ENCODE measurements at places on chromosomes 5 and 9.

DNA sequence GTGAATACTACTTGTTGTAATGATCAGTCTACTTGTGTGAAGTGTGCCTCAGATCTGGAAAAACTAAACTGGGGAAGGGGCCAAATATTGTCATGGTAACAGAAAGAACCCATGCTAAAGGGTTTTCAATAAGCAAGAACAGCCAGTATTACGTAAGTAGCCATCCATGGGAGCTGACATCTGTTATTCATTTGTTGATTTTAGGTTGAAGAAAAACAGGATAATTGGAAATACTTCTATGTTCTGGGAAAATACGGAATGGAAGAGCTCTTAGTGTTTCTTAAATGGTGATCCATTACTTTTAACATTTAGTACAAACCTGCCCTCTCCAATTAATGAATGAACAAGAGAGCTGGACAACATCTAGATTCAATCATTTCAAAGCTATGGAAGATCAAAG lies 485.8 kb downstream of the NTRK2 start:
- no peak overlapping the region for H3K27ac ChIP-seq
- peaks cover 4% of the 10 kb centered on the region for H3K27me3 ChIP-seq
- no peak overlapping the region for H3K4me3 ChIP-seq
- H3K4me1 ChIP-seq, result no peaks in the 10 kb centered on the region
- no peak for DNase-seq
- H3K36me3 ChIP-seq, result no peaks in the 10 kb centered on the region

GRCh38 chr5:175802361-175802760 lies 69.0 kb upstream of the CPLX2 start:
- H3K36me3 ChIP-seq, result no peaks in the 10 kb centered on the region
- H3K4me3 ChIP-seq, result no peak overlapping the region
- no peak overlapping the region for H3K27ac ChIP-seq

DNA sequence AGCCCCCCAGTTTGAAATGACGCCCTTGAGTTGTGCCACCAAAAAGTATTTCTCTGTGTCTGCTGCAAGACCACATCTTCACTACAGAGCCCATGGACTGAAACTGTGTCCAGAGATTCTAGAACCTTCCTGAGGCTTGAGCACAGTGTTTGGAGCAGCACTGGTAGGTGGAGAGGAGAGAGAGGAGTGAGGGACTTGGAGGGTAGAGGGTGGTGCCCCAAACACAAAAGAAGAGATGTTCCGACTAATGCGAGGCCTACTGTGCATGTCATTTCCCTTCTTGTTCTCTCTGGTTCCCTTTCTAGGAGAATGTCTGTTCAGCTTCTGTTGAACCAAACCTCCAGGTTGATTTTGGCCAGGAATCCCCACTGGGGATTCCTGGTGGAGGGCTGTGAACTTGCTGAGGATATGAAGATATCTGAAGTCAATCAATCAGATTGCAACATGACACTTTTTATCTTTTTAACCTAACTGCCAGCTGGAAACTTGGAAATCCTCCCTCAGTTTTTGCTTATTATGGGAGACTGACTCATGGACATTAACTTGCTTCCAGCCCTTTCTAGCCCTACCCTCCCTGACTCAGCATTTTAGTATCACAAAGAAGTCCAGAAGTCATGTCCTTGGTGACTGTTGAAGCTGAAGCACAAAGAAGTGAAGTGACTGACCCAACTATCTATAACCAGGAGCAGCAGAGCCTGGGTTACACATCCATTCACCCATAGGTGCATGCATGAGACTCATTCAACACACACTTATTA lies 154.5 kb downstream of the NR3C1 start:
- H3K27ac ChIP-seq, result no peak overlapping the region
- no peaks in the 10 kb centered on the region for H3K27me3 ChIP-seq
- H3K4me3 ChIP-seq, result no peak overlapping the region
- no peak for DNase-seq
- H3K36me3 ChIP-seq, result no peaks in the 10 kb centered on the region
- no peaks in the 10 kb centered on the region for H3K4me1 ChIP-seq

DNA sequence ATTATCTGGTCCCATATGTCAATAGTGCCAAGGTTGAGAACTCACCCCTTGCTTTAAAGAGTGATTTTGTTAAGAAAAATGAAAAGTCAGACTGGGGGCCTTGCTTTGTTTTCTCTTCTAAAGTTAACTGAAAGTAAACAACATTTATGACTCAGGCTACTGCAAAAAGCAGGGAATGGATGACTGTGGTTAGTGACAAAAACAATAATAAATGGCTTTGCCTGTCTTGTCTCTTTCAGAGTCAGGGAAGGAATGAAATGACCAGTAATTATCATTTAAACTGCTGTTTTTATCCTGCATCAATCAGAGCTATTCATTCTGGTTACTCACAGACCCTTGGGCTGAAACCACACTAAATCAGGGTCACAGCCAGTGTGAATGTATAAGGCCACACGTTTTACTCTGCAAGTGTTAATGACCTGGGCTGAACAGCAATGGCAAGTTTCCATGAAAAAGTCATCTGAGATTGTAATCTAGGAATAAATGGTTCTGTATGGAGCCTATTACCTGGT lies 112.2 kb downstream of the ZNF608 start:
- H3K36me3 ChIP-seq, result no peaks in the 10 kb centered on the region
- DNase-seq, result no peak
- H3K4me1 ChIP-seq, result no peaks in the 10 kb centered on the region
- H3K27me3 ChIP-seq, result peaks cover 7% of the 10 kb centered on the region
- H3K27ac ChIP-seq, result no peak overlapping the region

GRCh38 chr5:75363111-75363510 lies 26.1 kb downstream of the HMGCR start:
- H3K4me3 ChIP-seq, result no peak overlapping the region
- no peak overlapping the region for H3K27ac ChIP-seq
- peaks cover 3% of the 10 kb centered on the region for H3K27me3 ChIP-seq
- H3K4me1 ChIP-seq, result no peaks in the 10 kb centered on the region

DNA sequence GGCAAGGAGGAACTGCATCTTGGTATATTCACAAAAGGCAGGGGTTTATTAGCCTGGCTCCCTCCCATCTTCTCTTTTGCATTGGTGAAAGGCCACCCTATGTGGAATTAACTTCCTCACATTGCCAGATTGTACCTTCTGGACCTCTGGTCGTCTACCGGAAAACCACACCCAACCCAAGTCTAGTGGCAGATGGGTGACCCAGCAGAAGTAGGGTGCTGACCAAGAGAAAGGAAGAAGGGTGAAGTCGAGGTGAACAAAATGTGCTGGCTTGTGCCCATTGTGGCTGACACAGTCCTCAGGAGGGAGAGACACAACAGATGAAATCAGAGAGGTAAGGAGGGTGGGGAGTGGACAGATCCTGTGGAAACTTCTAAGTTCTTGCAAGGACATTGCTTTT lies 39.8 kb upstream of the DAP start:
- DNase-seq, result no peak
- H3K36me3 ChIP-seq, result no peaks in the 10 kb centered on the region
- H3K27ac ChIP-seq, result no peak overlapping the region
- H3K4me3 ChIP-seq, result no peak overlapping the region
- peaks cover 1% of the 10 kb centered on the region for H3K27me3 ChIP-seq
- no peaks in the 10 kb centered on the region for H3K4me1 ChIP-seq

DNA sequence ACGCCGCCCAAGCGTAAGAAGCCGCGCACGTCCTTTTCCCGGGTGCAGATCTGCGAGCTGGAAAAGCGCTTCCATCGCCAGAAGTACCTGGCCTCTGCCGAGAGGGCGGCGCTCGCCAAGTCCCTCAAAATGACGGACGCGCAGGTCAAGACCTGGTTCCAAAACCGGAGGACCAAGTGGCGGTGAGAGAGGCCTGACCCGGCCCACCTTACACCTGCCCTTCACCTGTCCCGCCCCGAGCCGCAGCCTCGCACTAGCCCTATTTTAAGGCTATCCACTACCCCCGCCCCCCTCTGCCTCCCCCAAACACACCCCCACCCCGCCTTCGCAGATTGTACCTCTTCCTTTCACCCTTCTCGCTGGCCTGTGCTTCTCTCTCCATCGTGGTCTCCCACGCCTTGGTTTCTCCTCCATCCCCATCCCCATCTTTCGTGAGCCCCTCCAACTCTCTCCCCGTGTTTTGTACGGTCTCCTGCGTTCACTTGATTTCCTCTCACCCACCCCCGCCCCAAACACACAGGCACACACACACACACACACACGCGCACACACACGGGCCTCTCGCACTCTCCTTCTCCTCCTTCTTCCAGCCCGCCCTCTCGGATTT lies 1.3 kb downstream of the TLX3 start:
- H3K36me3 ChIP-seq, result no peaks in the 10 kb centered on the region
- H3K27me3 ChIP-seq, result peaks cover 12% of the 10 kb centered on the region
- peaks cover 55% of the 10 kb centered on the region for H3K4me1 ChIP-seq
- H3K27ac ChIP-seq, result no peak overlapping the region

DNA sequence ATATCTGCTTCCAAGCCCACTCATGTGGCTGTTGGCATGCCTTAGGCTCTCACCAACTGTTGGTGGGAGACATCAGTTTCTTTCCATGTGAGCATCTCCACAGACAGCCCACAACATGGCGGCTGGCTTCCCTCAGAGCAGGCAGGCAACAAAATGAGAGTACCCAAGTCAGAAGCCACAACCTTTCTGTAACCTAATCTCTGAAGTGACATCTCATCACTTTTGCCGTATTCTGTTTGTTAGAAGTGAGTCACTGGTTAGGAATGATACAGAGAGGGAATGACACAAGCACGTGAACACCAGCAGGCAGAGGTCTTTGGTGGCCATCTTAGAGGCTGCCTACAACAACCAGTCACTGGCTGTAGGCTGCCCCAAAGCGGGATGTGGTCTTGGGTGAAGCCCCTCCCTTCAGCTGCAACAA lies 88.6 kb upstream of the RASGRF2 start:
- DNase-seq, result no peak
- no peaks in the 10 kb centered on the region for H3K27me3 ChIP-seq
